Hepatocyte (in vitro differentiated cells): ENCODE measurements at places on chromosomes 2 and 18. TPM values are rescaled to one million over a fixed set of nuclear protein-coding genes. Genes with fewer than 3 reads are reported as not detected.

DNA sequence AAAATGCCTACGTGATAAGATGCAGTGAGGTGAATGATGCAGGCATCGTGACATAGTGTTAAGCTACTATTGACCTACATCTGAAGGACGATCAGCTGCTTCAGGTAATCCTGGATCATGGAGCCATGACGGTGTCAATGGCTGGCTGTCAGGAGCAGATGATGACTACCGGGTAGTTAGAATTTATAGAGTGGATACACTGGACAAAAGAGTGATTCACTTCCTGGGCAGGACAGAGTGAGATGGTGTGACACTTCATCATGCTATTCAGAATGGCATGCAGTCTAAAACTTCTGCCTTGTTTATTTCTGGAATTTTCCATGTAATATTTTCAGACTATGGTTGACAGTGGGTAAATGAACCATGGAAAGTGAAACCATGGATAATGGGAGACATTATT is 29.5 kb downstream of the METTL8 start:
- no peak for DNase-seq

GRCh38 chr18:8450013-8450412 is 159.2 kb upstream of the RAB12 start:
- DNase-seq, result no peak

The ST8SIA3 gene
- 0.03 and 0.04 TPM in 2 replicates for total RNA-seq

GRCh38 chr2:182914852-182915251 is 48.4 kb upstream of the FRZB start:
- DNase-seq, result no peak

DNA sequence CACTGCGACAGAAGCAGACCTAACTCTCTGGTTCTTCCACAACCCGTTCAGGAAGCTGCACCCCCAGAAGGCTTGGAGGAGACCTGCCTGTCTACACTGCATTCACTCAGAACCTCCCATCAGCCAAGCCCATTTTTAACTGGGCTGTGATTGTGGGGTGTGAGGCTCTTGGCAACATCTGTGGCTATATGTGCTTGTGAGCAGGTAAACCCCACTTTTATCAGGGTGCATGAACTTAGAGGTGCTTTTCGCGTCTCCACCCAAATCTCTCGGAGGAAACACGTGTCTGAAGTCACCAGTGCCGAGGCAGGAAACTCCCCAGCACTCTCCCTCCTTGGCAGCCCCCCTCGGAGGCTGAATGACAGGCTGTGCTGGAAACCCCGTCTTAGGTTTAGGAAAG is 158.2 kb upstream of the SALL3 start:
- no peak for DNase-seq

GRCh38 chr2:48145845-48146452 is 239.7 kb upstream of the FBXO11 start:
- DNase-seq, result peak; percentile 60

The FAM237A gene
- not detected in 2 replicates for total RNA-seq

DNA sequence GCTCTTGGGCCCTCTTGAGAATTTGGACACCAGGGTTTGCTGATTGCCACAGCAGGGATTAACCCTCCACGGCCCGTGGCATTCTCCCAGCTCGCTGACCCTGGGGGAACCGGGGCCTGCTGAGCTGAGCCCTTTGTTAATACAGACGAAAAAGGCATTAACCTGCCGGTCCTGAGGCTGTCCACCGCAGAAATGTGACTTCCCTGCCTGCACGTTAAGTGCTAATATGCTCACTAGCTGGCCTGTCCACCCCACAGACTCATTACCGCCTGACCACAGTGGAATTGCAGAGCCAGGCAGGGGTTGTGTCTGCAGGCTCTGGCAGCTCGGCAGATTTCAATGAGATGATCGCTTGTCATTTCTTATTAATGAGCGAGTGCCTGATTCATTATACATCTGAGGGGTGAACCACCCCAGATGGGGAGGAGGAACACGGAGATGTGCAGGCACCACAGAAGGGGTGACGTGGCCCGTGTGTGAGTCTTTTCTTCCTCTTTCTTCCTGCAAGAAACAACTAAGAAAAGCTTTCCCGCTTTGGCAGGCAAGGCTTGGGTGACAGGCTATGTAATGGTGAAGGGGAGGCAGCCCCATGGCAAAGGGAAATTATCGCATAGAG is 126.0 kb downstream of the GLI2 start:
- DNase-seq, result no peak

DNA sequence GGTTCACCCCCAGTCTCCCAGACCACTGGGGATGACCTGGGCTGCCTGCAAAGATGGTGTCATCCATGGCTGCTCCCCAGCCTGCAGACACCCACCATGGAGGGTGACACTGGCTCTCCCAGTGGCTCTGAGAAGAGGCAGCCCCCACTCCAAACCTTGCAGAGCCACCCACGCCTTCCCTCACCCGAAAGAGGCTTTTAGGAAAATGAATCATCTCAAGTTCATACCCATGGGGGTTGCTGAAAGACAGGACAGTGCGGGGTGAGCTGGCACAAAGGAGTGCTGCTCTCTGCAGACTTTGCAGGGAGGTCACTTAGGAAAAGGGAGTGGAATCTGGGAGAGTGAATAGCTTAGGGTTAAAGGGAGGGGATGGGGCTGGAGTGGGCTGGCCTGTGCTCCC is 36.4 kb downstream of the MPHOSPH10 start:
- no peak for DNase-seq

The PLEK gene
- 0.08 and 0.93 TPM in 2 replicates for total RNA-seq

The SLC14A1 gene
- total RNA-seq, result 0.88 and 4.1 TPM in 2 replicates

DNA sequence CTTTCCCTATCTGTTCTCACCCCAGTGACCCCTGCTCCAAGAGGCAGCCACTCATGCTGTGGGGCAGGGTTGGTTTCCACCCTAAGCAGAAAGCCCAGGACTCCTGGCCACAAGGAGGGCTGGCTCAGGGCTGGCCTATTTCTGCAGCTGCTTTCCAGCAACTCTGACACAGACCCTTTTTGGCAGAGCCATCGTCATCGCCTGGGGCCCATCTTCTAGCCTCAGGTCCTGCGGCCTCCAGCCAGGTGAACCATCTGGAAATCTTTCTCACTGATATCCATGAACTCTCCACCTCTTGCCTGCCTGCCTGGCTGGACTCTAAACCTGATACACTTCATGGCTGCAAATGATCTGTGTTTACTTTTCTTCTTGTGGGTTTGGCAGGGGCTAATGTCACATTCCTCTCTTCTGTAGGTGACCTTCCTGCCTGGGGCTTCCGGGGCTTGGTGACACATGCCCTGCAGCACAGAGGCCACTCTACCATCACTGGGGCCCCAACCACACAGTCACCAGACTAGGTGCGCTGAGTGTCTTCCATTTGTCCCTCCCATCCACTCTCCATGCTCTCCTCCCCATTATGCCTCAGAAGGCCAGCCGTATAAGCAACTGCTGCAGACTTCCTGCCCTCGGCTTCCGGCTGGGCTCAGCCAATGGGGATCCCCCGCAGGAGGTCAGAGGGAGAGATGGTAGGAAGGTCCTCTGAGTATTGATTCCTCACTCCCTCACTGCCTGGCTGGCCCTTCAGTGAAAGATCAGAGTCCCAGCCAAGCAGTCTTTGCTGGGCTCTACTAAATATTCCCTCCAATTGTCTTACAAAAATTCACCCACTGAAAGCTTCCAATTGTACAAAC is 9.7 kb upstream of the COPS8 start:
- DNase-seq, result peak; percentile 47

GRCh38 chr2:24438106-24438505 is 52.9 kb upstream of the NCOA1 start:
- DNase-seq, result no peak

- no peak for DNase-seq
These were observed 27.5 kb upstream of the LDLRAD4 start for GRCh38 chr18:13191031-13191430.

DNA sequence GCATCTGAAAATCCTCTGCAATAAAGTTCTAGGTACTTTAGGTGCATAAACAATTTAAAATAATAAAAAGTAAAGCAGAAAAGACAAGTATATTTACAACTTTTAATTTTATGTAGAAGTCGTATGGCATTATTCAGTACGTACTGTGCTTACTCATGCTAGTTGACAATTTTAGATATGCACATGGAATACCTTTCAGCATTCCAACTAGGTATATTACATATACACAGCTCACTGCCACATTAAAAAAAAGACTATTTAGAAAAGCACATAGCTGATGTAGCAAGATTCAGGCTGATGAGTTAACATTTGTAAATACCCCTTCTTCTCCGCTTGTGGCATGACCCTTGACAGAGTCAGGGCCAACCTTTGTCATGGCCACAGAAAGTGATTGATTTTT is 171.2 kb downstream of the FBXO15 start:
- DNase-seq, result no peak

The CCDC102B gene
- 3.7 and 5.4 TPM in 2 replicates for total RNA-seq

GRCh38 chr2:127508631-127509034 is 17.7 kb downstream of the IWS1 start:
- peak; percentile 75 for DNase-seq

GRCh38 chr2:179981085-179981484 is 26.0 kb downstream of the CWC22 start:
- DNase-seq, result no peak

GRCh38 chr2:190582736-190583506 is 48.4 kb upstream of the NEMP2 start:
- no peak for DNase-seq

- no peak for DNase-seq
These were observed 68.3 kb upstream of the ACYP2 start for GRCh38 chr2:54047091-54047490.

The MAL gene
- total RNA-seq, result 1.4 TPM in 1 of 2 replicates, not detected in the other

The POTEI gene
- 1.9 and 2.9 TPM in 2 replicates for total RNA-seq

GRCh38 chr2:190636361-190636760 is 12.5 kb upstream of the NAB1 start:
- no peak for DNase-seq

- peak; percentile 43 for DNase-seq
These were observed 56.7 kb upstream of the EPB41L3 start for GRCh38 chr18:5600378-5601071.

GRCh38 chr18:64592246-64592645 is 443.4 kb upstream of the LINC00305 start:
- no peak for DNase-seq

GRCh38 chr2:48638261-48638660 is 20.6 kb downstream of the GTF2A1L start:
- DNase-seq, result no peak

The CD28 gene
- total RNA-seq, result not detected in 2 replicates

GRCh38 chr2:80246534-80246933 is 58.0 kb downstream of the LRRTM1 start:
- no peak for DNase-seq

- DNase-seq, result no peak
These were observed 215.1 kb upstream of the THUMPD2 start for GRCh38 chr2:39994151-39994550.

The NXPH2 gene
- 1.2 and 6.3 TPM in 2 replicates for total RNA-seq

- peak; percentile 56 for DNase-seq
These were observed at the start of gene SATB2 for GRCh38 chr2:199457147-199458008. Gene SATB2, minus strand, starts transcription at chr2:199457939. Its CDS starts 1,902 bp downstream, at chr2:199456037.

- no peak for DNase-seq
These were observed 41.4 kb upstream of the RBMS1 start for GRCh38 chr2:160534996-160535395.

The SLC38A11 gene
- total RNA-seq, result 5.1 and 8.4 TPM in 2 replicates

DNA sequence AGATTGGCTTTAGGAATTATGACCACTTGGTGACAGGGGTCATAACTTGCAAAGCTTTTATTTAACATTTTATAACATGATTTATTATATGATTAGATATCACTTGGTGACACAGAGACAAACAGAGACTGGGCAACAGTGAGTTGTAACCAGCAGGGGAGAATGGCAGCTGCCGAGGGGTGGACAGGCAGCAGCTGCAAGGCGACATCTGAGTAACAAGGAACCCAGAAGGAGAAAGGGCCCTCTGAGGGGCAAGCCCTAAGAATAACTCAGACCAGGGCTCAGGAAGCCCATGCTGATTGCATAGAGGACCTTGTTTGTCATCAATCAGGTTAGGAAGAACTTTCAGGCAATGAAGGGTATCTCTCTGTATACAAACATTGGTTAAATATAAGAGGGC is 339.9 kb upstream of the SOX11 start:
- DNase-seq, result no peak

- DNase-seq, result no peak
These were observed 207.6 kb upstream of the VWC2L start for GRCh38 chr2:214203214-214203613.

GRCh38 chr18:74376523-74376922 is 60.9 kb downstream of the C18orf63 start:
- no peak for DNase-seq

GRCh38 chr2:2898744-2899143 is 478.9 kb downstream of the EIPR1 start:
- no peak for DNase-seq

- no peak for DNase-seq
These were observed 144.0 kb downstream of the IKZF2 start for GRCh38 chr2:213007290-213007838.

- no peak for DNase-seq
These were observed 82.9 kb downstream of the SCN3A start for GRCh38 chr2:165120740-165121467.

- no peak for DNase-seq
These were observed 479.2 kb upstream of the DSEL start for GRCh38 chr18:67995769-67996168.

The AGAP1 gene
- 19.2 and 20.0 TPM in 2 replicates for total RNA-seq

DNA sequence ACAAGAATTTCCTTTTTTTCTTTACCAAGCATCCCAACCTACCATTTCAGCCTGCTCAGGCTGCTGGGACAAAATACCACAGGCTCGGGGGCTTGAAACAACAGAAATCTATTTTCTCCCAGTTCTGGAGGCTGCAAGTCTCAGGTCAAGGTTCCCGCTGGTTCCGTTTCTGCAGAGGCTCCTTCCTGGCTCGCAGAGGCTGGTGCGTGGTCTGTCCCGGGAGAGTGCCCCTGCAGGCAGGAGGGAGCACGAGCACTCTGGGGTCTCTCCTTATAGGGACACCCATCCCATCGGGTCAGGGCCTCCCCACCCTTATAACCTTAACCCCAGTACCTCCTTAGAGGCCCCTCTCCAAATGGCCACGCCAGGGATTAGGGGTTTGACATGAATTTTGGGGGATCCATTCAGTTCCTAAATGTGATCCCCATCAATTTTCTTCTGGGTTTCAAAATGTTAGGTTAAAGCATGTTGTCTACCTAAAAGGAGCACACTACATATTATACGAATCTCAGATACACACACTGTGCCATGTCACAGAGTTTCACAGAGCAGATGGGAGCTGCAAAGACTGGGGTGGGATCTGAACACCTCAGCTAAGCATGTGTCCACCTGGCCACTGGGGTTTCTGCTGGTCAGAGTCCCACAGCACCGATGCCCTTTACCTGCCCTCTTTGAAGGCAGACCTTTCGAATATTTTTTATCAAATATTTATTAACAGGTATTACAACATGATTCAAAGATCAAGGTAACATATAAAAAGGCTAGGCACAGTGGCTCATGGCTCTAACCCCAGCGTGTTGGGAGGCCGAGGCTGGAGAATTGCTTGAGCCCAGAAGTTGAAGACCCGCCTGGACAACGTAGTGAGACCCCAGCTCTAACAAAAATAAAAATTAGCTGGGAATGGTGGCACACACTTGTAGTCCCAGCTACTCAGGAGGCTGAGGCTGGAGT is 17.6 kb upstream of the ADI1 start:
- DNase-seq, result peak; percentile 68

The MAPK4 gene
- total RNA-seq, result 2.4 TPM in 2 replicates
